ENCODE measurements at places on chromosomes 3 and 15. TPM values are rescaled to one million over a fixed set of nuclear protein-coding genes. Genes with fewer than 3 reads are reported as not detected.

CKMT1A gene
- 0.13 TPM for total RNA-seq

- no peak overlapping the region for H3K4me3 ChIP-seq
- no peak overlapping the region for H3K27ac ChIP-seq
- no peaks in the 10 kb centered on the region for H3K36me3 ChIP-seq
- H3K27me3 ChIP-seq = peaks cover 21% of the 10 kb centered on the region
These were observed 10.3 kb downstream of the CORO2B start for GRCh38 chr15:68589053-68589452.

DNA sequence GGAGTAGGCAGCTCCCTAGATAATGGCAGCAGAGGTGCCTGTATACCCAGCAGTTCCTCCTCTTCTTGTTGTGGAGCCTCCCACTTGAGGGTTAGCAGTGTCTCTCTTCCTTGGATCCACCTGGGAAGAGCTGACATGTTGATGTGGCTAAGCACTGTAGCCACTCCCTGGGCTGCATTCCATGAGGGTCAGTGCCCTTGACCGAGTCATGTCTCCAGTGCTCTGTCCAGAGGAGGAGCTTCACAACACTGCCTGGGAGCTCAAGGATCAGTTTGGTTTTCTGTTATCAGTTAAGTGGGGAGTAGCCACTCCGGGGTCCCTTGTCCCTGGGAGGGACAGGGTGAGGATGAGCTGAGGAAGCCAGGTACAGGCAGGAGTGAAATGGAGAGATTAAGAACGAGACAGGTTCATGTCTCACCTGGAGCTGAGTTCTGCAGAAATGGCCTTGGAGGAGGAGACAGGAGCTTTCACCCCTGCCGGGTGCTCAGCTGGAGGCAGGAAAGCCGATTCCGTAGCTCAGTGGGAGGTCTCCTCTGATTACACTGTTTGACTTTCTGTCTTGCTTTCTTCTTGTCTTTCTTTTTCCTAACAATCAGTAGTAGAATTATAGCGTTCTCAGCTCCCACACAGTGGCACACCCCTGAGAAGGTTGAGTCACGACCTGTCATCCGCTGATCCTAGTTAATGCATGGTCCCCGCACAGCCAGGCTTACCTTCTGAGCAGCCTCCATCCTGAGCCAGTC, 57.9 kb upstream of the SEC22A start:
- peak; percentile 58 for DNase-seq
- peak overlapping the region; percentile 30 for H3K27ac ChIP-seq
- peaks cover 26% of the 10 kb centered on the region for H3K4me1 ChIP-seq
- H3K4me3 ChIP-seq = no peak overlapping the region

DNA sequence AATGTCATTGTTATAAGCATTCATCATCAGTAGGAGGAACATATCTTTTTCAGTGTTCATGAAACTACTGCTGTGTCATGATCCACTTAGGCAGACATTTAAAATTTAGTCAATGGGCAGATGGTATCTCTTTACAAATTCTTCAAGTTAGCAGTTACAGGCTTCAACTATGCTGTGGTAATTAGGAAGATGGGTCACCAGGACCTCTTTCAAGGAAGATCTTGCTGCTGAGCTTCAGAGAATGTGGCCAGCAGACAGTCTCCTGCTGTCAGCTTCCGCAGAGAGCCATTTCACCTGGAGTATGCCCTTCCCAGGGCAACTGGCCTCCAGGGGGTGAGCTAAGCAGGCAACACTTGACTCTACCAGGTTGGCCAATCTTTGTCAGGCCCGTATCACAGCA, 19.4 kb downstream of the IFT57 start:
- no peak overlapping the region for H3K4me3 ChIP-seq
- DNase-seq = no peak
- H3K36me3 ChIP-seq = no peaks in the 10 kb centered on the region
- H3K27me3 ChIP-seq = no peaks in the 10 kb centered on the region
- H3K4me1 ChIP-seq = no peaks in the 10 kb centered on the region
- H3K27ac ChIP-seq = no peak overlapping the region

KIF7 gene
- total RNA-seq = 4.4 TPM

DNA sequence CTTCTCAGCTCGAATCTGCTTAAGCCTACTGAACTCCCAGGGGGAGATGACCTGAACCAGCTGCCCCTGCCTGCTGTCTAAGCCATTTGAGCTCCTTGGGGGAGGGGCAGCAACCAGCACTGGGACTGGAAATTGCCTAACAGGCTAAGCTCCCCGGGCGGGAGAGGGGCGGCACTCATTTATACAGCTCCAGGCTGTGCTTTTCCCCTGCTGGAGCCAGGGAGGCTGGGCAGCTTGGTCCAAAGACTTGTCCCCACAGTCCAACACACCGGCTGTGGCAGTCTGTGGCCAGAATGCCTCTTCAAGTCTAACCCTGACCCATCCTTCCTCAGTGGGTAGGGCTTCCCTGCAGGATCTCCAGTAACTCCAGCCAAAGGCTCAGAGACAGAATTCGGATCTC, 1241.5 kb downstream of the ROBO2 start:
- H3K27ac ChIP-seq = no peak overlapping the region
- DNase-seq = no peak
- H3K27me3 ChIP-seq = no peaks in the 10 kb centered on the region

- H3K4me3 ChIP-seq = no peak overlapping the region
- no peaks in the 10 kb centered on the region for H3K36me3 ChIP-seq
- no peak overlapping the region for H3K27ac ChIP-seq
These were observed 24.1 kb downstream of the ZNF80 start for GRCh38 chr3:114213292-114213626.

DNA sequence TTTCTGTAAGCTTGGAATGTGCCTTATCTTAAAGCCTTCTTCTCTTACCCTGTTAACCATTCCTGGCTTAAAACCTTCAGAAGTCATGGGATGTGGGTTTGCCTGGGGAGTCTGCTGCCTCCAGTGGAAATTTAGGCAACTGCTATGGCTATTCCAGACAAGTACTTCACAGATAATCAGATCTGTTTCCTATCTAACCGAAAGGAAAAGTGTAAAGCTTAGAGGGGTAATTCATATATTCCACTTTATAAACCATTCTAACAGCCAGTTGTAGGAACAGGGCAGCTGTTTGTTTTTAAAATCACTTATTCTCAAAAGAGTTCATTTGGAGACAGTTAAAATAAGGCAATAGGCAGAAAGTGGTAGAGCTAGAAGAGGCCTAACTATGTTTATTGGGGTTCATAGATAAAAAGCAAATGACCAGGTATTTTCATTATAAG, 219.9 kb downstream of the TCF12 start:
- no peaks in the 10 kb centered on the region for H3K27me3 ChIP-seq
- H3K27ac ChIP-seq = no peak overlapping the region
- no peaks in the 10 kb centered on the region for H3K36me3 ChIP-seq
- H3K4me1 ChIP-seq = no peaks in the 10 kb centered on the region

PCLAF gene
- 98.9 TPM for total RNA-seq

GRCh38 chr15:73650416-73651126, 17.4 kb upstream of the NPTN start:
- no peaks in the 10 kb centered on the region for H3K27me3 ChIP-seq
- no peak overlapping the region for H3K27ac ChIP-seq
- H3K36me3 ChIP-seq = no peaks in the 10 kb centered on the region
- DNase-seq = no peak
- no peak overlapping the region for H3K4me3 ChIP-seq

SLMAP gene
- total RNA-seq = 61.3 TPM

DNA sequence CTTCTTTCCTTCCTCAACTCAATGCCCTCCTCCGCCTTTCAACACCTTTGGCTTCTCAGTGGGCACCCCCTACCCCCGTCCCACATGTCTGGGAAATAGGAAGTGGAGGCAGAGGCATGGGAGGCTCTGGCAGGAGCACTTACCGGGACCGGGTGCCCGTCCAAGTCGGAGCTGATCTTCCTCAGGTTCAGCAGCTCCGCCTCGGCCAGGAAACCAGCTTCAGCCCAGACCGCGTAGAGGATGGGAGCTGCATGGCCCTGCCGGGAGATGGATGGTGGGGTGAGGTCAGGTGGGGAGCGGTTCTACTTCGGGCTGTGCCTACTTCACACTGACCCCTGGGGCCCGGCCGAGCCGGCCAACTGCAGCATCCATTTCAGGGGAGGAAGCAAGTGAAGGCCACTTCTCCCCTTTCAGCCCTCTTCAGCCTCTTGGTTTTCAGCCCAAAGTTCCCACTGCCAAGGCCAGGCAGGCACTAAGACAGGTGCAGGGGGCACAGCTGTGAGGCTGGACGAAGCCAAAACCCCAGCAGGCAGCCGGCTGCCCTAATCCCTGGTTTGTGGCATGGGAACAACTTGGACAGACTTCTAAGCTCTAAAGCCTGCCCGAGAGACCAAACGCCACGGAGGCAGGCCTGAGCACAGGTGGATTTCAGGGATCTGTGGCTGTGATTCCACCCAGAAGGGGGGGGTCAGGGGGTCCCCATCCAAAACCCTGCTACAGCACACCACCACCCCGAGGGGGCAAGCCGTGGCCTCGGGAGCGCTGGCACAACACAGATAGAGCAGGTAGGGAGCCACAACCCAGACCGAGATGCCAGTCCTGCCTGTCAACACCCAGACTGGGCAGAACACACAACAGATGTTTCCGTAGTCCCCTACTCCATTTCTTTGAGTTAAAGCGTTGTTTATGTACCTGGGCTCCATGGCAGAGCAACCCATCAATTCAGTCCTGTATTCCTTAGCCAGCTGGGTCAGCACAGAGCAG, 14.5 kb downstream of the TKT start:
- no peaks in the 10 kb centered on the region for H3K27me3 ChIP-seq
- H3K27ac ChIP-seq = no peak overlapping the region
- H3K4me1 ChIP-seq = peaks cover 46% of the 10 kb centered on the region
- no peak overlapping the region for H3K4me3 ChIP-seq
- H3K36me3 ChIP-seq = peaks cover 62% of the 10 kb centered on the region

ALG1L2 gene
- total RNA-seq = not detected

DNA sequence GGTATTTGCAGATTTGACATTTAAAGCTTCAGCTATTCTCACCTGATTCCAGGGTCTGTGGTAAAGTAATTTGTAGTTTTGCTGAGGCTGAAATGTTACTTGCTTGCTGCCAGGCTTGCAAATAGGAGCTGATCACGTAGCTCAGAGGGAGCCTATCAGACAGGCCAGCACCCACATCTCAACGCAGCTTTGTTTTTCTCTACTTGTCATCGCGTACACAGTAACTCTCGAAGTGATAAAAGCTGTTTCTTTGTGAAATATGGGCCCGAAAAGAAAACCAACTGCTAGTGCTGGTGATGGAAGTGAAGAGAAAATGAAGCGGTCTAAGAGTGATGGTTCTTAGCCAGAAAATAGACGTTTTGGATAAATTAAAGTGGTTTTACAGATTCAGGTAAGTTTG, 23.4 kb downstream of the RAB5A start:
- no peak overlapping the region for H3K4me3 ChIP-seq
- no peaks in the 10 kb centered on the region for H3K27me3 ChIP-seq
- peaks cover 4% of the 10 kb centered on the region for H3K36me3 ChIP-seq
- no peak overlapping the region for H3K27ac ChIP-seq
- no peak for DNase-seq
- H3K4me1 ChIP-seq = no peaks in the 10 kb centered on the region

GRCh38 chr3:13041113-13041776, 32.0 kb downstream of the IQSEC1 start:
- no peaks in the 10 kb centered on the region for H3K27me3 ChIP-seq
- no peak for DNase-seq
- no peak overlapping the region for H3K27ac ChIP-seq
- H3K4me1 ChIP-seq = no peaks in the 10 kb centered on the region
- no peak overlapping the region for H3K4me3 ChIP-seq

GUCA1C gene
- not detected for total RNA-seq

- no peaks in the 10 kb centered on the region for H3K27me3 ChIP-seq
- no peaks in the 10 kb centered on the region for H3K4me1 ChIP-seq
- no peaks in the 10 kb centered on the region for H3K36me3 ChIP-seq
- no peak overlapping the region for H3K4me3 ChIP-seq
- no peak overlapping the region for H3K27ac ChIP-seq
These were observed 265.6 kb upstream of the ATP11B start for GRCh38 chr3:182527745-182528144.

SGO1 gene
- total RNA-seq = 23.8 TPM

THAP10 gene
- total RNA-seq = 0.66 TPM

- no peak overlapping the region for H3K4me3 ChIP-seq
- no peak for DNase-seq
- H3K27ac ChIP-seq = no peak overlapping the region
- no peaks in the 10 kb centered on the region for H3K4me1 ChIP-seq
These were observed 213.0 kb upstream of the FEZF2 start for GRCh38 chr3:62586356-62586755.

- no peak overlapping the region for H3K27ac ChIP-seq
- DNase-seq = no peak
- no peaks in the 10 kb centered on the region for H3K27me3 ChIP-seq
- H3K4me3 ChIP-seq = no peak overlapping the region
These were observed 67.1 kb upstream of the UBE2E2 start for GRCh38 chr3:23136054-23136453.

GRCh38 chr3:157103280-157103679, 56.7 kb downstream of the CCNL1 start:
- peaks cover 38% of the 10 kb centered on the region for H3K4me1 ChIP-seq
- no peak for DNase-seq
- H3K36me3 ChIP-seq = no peaks in the 10 kb centered on the region
- H3K4me3 ChIP-seq = no peak overlapping the region
- H3K27me3 ChIP-seq = no peaks in the 10 kb centered on the region
- H3K27ac ChIP-seq = no peak overlapping the region

A4GNT gene
- not detected for total RNA-seq

XCR1 gene
- not detected for total RNA-seq

- H3K27ac ChIP-seq = peak overlapping the region; percentile 67
- H3K4me1 ChIP-seq = peaks cover 27% of the 10 kb centered on the region
- no peaks in the 10 kb centered on the region for H3K27me3 ChIP-seq
- no peak overlapping the region for H3K4me3 ChIP-seq
- no peaks in the 10 kb centered on the region for H3K36me3 ChIP-seq
These were observed 3.3 kb upstream of the NDN start for GRCh38 chr15:23690450-23690852.

- no peak for DNase-seq
- no peak overlapping the region for H3K27ac ChIP-seq
- H3K4me1 ChIP-seq = no peaks in the 10 kb centered on the region
These were observed 113.2 kb downstream of the EEFSEC start for GRCh38 chr3:128266453-128266852.

DNA sequence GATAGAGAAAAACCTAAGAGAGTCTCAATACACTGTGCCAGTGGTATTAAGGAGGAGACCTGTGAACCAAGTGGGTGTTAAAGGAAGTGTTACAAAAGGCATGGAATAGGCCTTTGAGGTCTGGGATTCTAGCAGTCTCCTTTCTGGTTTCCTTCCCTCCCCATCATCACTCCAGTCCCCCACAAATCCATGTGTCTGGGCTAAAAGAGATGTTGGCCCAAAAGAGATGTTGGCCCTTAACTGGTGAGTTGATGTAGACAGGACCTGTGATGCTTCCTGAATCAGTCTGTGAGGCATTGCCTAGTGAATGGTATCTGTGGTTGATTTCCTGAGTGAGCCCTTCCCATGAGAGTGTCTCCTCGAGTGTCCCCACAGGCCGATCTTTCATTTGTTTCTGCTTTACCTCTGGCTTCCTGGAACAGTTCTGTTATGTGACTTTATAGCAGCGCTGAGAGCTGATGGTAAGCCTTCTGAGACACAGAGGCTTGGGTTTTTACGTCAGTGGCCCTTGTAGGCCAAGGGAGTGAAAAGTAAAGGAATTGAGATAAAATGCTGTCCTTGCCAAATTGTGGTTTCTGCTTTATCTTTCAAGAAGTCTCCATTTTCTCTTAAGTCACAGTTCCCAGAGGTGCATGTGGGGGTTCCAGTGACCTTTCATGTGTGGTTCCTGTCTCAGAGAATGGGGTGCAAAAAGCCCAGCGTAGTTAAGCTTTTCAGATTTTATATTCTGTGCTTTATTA, 87.8 kb downstream of the KLHL25 start:
- no peak for DNase-seq
- peaks cover 5% of the 10 kb centered on the region for H3K36me3 ChIP-seq
- H3K27ac ChIP-seq = peak overlapping the region; percentile 83
- H3K27me3 ChIP-seq = no peaks in the 10 kb centered on the region
- H3K4me3 ChIP-seq = no peak overlapping the region

All from HepG2 (cell line).